Airway epithelial cell (primary cell): ENCODE measurements at places on chromosomes 3 and 15. TPM values are rescaled to one million over a fixed set of nuclear protein-coding genes. Genes with fewer than 3 reads are reported as not detected.

Gene GCHFR
- total RNA-seq: 22.6 and 29.3 TPM in 2 replicates

Gene MELTF
- 10.5 and 14.3 TPM in 2 replicates for total RNA-seq

Gene HTR3E
- total RNA-seq: not detected in 2 replicates

Gene SLC12A8
- 5.4 and 8.0 TPM in 2 replicates for total RNA-seq

Gene TMEM207
- not detected in 2 replicates for total RNA-seq

Gene ALDH1A3
- 445 and 494 TPM in 2 replicates for total RNA-seq

Gene SLC9A9
- total RNA-seq: 1.8 and 4.2 TPM in 2 replicates

Gene AGBL1
- not detected in 2 replicates for total RNA-seq

Gene CDV3
- 75.0 and 88.0 TPM in 2 replicates for total RNA-seq

Gene CRABP1
- total RNA-seq: not detected in 2 replicates

Gene TRPM7
- 9.1 and 15.6 TPM in 2 replicates for total RNA-seq

Gene PAK2
- total RNA-seq: 22.9 and 31.1 TPM in 2 replicates
